ENCODE measurements at places on chromosomes 16 and 17.

DNA sequence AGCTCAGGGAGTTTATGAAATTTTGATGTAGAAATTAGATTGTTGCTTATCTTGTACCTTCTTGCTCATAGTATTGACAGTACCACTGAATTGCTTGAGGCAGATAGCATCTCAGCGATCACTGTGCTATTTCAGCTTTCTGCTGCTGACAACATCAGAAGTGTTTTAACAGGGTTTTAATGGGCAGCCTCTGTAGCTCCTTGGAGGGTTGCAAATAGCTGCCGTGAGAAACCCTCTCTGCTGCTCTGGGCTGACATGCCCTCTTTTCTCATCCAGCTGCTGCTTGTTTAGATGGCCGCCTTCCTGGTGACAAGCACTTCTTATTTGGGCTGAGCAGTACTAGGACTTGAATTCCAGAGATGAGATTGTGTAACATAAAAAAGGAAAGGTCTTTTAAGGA lies 180.2 kb upstream of the TBX2 start:
- no peak for DNase-seq

DNA sequence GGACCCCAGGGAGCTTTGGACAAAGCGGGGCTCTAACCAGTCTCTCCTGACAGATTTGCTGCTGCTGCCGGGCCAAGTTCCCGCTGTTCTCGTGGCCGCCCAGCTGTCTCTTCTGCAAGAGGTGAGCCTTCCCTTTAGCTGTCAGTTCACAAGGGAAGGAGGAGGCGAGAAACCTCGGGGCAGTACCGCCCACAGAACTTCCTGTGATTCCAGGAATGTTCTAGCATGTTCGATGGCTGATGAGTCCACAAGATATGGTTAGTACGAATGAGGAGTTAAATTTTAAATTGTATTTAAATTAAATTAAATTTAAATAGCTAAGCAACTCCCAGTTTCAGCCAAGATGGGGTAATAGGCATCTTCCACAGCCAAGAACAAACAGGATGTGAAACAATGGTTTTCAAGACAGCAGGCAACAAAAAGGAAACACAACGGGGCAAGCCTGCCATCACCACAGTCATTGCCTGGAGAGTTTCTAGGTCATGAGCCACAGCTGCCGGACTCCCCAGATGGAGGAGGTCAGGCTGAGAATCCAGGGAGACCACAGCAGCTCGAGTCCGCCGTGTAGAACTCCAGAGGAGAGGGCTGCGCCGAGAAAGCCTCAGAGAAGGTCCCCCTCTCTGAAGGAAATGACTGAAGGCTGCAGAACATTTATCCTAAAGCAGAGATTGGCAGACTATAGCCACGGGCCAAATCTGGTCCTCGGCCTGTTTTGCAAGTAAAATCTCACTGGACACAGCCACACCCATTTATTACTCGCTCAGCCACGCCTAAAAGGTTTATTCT lies 9.5 kb upstream of the TCF25 start:
- no peak for DNase-seq

- no peak for DNase-seq
Observed at GRCh38 chr16:782258-782657, 5.9 kb downstream of the RPUSD1 start.

DNA sequence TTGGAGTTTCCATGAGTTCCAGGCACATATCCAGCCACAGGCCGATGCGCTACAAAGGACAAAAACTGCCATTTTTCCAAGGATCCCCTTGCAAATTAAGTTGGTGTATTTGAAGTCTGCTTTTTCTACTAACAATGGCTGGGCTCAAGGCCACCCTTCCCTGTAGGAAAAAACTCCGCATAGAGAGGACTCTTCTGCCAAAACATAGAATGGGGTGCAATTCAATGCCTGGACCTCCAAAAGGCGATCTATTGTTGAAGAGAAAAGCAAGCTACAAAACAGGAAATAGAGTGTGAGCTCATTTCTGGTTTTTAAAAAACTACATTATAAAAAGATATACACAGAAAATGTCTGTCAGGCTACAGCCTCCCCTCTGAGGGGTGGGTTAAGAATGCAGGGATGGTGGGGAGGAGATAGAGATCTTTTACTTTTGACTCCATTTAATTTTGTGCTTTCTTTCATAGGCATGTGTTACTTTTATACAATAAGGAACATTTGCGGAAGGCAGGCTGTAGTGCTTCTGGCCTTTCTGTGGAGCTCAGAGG lies 22.9 kb upstream of the PRSS54 start:
- DNase-seq, result no peak

DNA sequence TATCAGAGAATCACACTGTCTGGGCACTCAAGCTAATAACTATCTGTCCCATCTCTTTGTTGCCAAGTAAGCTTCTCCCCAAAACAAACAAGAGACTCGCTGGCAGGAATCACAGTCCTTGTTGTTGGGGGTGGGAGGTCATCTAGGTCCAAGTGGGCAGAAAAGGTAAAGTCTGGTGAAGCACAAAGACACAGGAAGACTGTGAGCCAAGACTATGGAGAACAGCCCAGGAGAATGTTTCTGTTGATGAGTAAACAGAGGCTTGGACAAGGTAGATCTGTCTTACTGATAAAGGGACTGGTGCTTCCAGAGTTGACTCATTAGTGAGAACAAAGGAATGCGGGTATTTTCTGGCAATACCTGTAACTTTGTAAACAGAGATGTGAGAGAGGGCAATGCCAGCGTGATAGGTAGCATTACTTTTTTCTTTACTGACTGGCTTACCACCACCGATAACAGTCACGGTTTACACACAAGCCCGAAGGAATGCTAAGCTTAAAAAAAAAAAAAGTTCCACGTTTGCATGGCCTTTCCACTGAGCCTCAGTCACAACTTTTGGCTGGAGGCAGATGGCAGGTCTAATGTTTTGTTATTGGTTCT lies 11.5 kb upstream of the MMD start:
- no peak for DNase-seq

GRCh38 chr17:82383411-82383810 lies 11.8 kb downstream of the UTS2R start:
- no peak for DNase-seq
